ENCODE measurements at places on chromosomes 7 and 10.

GRCh38 chr10:43979551-43979950, 330.9 kb upstream of the ZNF32 start:
- DNase-seq: no peak

- DNase-seq: no peak
Observed at GRCh38 chr7:95169678-95170077, 154.7 kb downstream of the PON1 start.

DNA sequence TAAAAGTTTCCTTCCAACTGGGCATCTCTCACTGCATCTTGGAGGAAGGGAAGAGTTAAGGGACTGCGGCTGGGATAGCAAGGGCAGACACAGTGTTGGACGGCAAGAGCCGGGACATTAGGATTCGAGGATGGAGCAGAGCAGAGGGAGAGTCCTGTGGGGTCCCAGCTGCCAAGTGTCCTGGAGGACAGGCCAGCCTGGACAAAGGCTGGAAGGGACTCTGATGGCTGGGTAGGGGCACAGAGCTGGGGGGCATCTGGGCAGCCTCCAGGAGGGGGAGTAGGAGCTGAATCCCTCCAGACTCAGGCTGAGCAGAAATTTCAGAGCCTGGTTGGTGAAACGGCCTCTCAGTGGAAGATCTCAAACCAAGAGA, 19.2 kb downstream of the SFTPA1 start:
- DNase-seq: no peak

DNA sequence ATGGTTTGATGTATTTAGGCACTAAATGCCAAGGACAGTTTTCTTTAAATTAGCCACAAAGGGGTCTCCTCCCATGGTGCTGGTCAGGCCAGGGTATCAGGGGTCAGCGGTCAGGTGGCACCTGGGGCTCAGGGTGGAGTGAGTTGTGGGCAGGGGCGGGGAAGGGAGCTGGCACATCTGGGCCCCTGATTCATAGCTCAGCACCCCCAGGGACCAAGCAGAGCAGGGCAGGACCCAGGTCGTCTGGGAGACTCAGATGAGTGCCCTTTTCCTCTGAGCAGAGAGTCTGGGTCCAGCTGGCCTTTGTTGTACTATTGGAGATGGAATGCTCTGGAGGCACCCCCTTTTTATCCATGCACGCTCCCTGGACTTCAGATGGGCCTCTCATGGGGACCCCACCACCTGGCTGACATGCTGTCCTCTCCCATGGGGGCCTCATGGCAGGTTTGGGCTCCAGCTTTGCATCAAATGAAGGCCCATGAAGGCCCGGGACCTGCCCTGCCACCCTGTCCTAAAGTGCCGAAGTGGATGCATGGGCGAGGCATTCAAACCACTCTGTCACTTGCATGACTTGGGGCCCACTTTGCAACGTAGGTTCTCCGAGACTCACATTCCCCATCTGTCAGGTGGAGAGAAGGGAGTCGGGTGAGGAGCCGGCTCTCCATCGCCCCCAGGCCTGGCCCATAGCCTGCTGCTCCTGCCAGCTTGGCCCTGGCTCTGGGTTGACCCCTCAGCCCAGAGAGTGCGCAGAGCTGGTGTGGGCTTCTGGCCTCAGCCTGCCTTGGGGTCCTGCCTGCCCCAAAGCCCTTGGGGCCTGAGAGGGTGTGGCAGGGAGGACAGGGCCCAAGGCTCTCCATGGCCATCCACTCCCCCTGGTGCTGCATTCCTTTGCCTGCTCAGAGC, 66.4 kb downstream of the RAMP3 start:
- no peak for DNase-seq

DNA sequence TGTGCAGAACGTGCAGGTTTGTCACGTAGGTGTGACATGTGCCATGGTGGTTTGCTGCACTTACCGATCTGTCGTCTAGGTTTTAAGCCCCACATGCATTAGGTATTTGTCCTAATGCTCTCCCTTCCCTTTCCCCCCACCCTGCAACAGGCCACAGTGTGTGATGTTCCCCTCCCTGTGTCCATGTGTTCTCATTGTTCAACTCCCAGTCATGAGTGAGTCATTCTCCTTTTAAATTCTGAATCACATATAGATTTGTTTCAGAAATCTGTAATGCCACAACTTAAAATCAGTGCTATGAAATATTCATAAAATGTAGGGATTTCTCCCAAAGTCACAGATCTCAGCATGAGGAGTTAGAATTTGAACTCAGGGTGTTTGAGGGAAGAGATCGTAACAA, 552.5 kb upstream of the MBL2 start:
- DNase-seq: no peak

DNA sequence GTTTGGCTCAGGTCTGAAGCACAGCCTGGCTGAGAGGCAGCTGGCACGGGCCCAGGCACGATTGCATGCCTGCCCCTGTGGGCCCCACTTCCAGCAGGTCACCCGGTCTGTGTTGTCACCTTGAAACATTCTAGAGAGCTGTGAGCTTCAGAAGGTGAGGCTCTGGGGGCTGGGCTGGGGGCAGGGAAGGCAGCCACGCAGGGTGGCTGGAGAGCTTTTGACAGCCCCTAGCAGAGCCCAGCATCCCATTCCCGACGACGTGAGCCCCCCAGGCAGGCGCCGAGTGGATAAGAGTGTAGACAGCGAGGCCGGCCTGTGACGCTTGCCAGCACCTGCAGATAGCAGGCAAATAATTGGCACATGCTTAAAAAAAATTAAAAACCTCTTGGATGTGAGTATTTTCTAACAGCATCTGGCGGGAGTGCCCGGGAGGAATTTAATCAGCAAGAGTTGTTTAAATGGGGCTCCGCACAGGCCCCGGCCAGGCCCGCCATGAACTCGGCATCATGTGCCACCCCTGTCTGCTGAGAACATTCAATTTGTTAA, 212.0 kb upstream of the TBX20 start:
- no peak for DNase-seq

GRCh38 chr7:75920431-75921161, 5.6 kb downstream of the POR start:
- DNase-seq: no peak

- DNase-seq: no peak
Observed at GRCh38 chr7:6330657-6331056, 58.2 kb upstream of the CYTH3 start.

- DNase-seq: no peak
Observed at GRCh38 chr7:16914771-16915170, 33.0 kb upstream of the AGR3 start.

DNA sequence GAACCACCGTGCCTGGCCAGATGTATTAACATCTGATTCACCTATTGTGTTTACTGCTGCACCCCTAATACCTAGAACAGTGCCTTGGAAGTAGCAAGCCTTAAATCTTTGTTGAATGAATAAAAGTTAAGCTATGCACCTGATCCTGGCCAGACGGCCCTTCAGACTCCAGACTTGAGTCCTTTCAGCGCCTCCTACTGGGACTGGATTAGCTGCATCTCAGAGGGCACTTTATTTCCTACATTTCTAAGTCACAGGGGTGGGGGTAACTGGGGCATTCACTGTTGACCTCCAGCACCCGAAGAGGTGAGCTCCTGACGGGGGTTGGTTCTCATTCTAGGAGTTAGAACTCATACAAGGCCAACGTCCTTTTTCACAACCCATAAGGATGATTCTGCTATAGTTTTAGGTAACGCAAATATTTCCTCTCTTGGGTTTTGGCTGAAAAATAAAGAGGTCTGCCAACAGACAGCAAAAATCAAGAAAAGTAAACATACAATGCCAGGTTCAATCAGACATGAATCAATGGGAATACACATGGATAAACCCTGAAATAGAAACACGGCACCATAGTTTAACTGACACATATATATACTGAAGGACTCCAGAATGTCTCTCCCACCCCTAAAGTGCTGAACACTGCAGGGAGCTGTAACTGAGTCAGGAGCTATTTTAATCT, 48.0 kb upstream of the DLG5 start:
- DNase-seq: no peak

DNA sequence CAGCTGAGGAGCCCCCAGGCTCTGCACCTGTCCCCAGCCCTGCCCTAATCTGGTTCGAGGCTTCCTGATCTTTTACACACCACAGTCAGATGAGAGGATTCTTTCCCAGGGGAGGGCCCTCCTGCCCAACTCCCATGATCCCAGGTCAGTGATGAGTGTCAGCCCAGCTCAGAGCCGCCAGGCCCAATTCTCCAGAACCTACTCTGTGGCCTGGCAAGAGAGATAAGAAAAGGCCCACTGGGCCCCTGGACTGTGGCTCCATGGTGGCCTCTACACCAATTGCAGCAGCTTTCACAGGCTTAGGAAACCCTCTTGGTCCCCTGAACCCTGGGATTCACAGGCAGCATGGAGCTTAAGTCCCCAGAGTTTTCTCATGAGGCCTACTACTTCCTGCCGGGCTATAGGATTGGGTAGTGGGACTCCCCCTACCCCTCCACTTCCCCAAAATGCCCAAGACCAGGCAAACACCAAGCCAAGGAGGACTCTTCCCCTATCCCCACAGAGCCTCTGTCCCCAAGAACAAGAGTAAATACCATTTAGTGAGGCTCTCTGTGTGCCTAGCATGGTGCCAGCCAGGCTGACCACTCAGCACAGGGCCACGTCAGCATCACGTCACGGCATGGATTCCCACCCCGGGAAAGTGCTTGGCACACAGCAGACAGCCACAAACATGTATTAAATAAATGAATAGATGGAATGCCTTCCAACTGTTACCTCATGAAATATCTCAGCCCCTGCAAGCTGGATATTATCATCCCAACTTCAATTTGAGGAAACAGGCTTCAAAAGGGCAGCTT, 100.0 kb downstream of the GRID1 start:
- no peak for DNase-seq

- DNase-seq: no peak
Observed at GRCh38 chr7:84822941-84823510, 363.8 kb downstream of the SEMA3D start.

DNA sequence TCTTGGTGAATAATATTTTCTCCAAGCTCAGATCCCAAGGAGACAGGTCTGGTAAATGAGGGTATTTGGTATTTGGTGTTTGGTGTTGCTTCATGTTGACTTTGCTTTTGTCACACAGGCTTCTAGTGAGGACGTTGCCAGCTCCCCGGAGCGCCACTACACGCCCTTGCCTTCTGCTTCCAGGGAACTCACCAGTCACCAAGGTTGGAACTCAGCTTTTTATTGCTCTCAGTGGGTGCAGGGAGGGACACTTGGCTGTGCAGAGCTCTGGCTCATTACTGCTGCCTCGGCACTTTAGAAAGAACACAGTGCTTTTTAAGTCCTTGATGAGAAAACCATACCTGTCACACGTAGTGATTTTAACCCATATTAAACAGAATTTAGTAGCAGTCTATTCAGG, 892.9 kb downstream of the LRMDA start:
- DNase-seq: no peak

DNA sequence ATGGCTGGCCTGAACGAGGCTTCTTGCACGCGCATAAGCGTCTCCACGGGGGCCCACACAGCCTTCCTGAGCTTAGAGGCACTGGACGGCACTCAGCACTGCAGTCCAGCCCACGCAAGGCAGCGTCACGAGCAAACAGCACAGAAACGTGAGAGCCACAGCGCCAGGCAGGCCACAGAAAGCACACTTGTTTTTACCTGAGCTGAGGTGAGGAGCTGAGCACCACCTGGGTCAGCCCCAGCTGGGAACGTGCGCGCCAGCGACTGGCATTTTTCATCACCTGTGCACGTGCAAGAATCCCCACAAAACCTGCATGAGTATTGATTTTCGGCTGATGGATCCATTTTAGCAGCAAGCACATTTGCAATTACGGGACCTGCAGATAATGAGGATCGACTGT, 26.7 kb downstream of the IQCE start:
- no peak for DNase-seq

DNA sequence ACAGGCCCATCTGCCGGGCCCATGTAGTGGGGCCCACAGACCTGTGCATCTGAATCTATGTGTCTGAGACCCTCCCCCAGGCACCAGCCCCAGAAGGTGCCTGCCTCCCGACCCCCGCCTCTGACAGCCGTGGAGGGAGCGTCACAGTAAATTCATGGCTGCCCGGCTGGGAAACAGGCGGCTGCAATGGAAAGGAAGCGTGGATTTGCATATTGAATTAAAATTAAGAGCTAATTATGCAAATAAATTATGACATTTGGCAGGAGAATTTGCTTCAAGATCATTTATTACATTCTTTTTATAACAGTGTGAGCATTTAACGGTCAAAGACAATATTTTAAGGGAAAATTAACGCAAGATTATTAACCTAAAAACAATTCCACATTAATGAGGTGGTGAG, 92.3 kb downstream of the HIF1AN start:
- no peak for DNase-seq

GRCh38 chr7:123655614-123656013, at the start of gene LMOD2:
Gene LMOD2, plus strand, starts transcription at chr7:123655866. Its CDS starts 98 bp downstream, at chr7:123655964.
- DNase-seq: no peak

GRCh38 chr7:35729061-35729783, 34.3 kb upstream of the HERPUD2 start:
- DNase-seq: no peak

GRCh38 chr7:98205162-98205845, 5.9 kb upstream of the BHLHA15 start:
- no peak for DNase-seq

GRCh38 chr10:106741006-106741530, 423.4 kb downstream of the SORCS1 start:
- DNase-seq: no peak

DNA sequence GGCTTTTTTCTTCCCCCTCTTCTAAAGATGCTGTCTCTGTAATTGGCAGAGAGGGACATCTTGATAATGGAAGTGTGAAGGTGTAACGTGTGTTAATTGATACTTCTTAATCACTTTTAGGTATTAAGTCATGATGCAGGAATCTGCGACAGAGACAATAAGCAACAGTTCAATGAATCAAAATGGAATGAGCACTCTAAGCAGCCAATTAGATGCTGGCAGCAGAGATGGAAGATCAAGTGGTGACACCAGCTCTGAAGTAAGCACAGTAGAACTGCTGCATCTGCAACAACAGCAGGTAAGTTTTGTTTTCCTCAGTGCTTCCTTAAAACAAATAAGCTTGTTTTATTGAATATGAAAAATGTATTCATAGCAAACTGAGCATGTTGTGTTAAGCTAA, 11.8 kb downstream of the FOXP2 start:
- no peak for DNase-seq

- no peak for DNase-seq
Observed at GRCh38 chr7:16755397-16755796, 1.8 kb downstream of the TSPAN13 start.

- no peak for DNase-seq
Observed at GRCh38 chr10:102670065-102670670, 25.9 kb downstream of the TRIM8 start.

GRCh38 chr7:76008156-76008687, 13.8 kb upstream of the TMEM120A start:
- no peak for DNase-seq

- DNase-seq: peak; percentile 19
Observed at GRCh38 chr7:155644971-155645509, 579 bp downstream of the RBM33 start.

DNA sequence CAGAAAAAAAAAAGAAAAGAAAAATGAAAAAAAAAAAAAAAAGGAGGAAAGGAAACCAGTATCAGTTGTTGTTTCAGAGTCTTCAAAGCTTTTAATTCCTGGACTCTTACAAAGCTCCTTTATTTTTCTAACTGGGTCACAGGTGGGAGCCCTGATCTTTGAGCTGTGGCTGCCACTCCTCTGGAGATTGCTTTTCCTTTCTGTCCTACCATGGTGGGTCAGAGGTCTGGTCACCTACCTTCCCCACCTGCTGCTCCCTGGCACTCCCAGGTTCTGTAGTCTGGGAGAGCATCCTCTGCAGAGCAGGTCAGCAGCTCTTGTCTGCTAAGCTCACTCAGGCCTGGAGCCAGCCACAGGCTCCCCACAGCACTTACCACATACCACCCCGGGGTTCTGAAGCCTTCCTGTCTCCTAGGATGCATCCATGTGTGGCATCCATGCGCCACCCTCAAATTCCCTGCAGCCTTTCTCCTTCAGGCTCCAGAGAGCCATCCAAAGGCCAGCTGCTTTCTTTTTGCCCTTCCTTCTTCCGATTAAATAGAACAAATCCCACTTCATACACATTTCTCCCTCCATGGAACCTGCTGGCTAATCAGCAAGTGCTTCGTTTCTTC, 73.2 kb upstream of the TPK1 start:
- DNase-seq: no peak

Data from activated naive CD4-positive, alpha-beta T cell (primary cell).